ENCODE measurements at places on chromosomes 6 and 20. TPM values are rescaled to one million over a fixed set of nuclear protein-coding genes. Genes with fewer than 3 reads are reported as not detected.

Gene SPDEF
- not detected for total RNA-seq

Gene FERMT1
- 0.65 TPM for total RNA-seq

Gene ULBP1
- total RNA-seq, result 0.46 TPM

Gene CGA
- total RNA-seq, result not detected

Gene TP53TG5
- not detected for total RNA-seq

Gene MCHR2
- total RNA-seq, result not detected

Gene BEND6
- total RNA-seq, result 0.97 TPM

Gene CDSN
- total RNA-seq, result not detected

Gene TLDC2
- total RNA-seq, result not detected

Gene SLC35D3
- total RNA-seq, result under 0.01 TPM

Gene STK4
- total RNA-seq, result 24.0 TPM

Gene CCNC
- total RNA-seq, result 134 TPM

Gene TFAP2A
- 0.32 TPM for total RNA-seq

Gene PRDM13
- not detected for total RNA-seq

Gene GABRR1
- total RNA-seq, result not detected

Gene COL20A1
- not detected for total RNA-seq

Gene CD24
- 0.97 TPM for total RNA-seq

Gene KCNG1
- total RNA-seq, result 3.2 TPM

Gene UNC93A
- not detected for total RNA-seq

Gene CD83
- total RNA-seq, result 1.2 TPM

Gene HLA-DPA1
- total RNA-seq, result 0.65 TPM

Gene PCED1A
- 18.5 TPM for total RNA-seq

Gene USP49
- 2.7 TPM for total RNA-seq

Gene MAFB
- 0.65 TPM for total RNA-seq

Gene LY6G6C
- total RNA-seq, result not detected

Gene CLVS2
- not detected for total RNA-seq

Gene MTRF1L
- 33.5 TPM for total RNA-seq

Gene IL17A
- total RNA-seq, result not detected

Gene SLC52A3
- not detected for total RNA-seq

Gene TFAP2D
- not detected for total RNA-seq

Gene SIRPD
- total RNA-seq, result not detected
